ENCODE measurements at places on chromosomes 4 and X.

DNA sequence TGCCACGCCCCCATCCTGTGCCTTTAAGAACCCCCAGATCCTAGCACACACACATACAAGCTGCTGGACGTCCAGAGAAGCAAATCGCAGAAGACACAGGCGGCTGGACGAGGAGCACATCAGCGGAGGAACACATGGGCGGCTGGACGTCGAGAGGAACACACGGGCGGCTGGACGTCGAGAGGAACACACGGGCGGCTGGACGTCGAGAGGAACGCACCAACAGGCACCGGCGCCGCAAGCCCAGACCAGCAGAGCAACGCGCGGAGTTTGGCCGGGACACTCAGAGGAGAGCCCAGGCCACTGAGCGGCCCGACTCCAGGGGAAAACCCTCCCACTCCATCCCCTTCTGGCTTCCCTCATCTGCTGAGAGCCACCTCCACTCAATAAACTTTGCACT, 17.2 kb downstream of the ZCCHC13 start:
- H3K4me3 ChIP-seq: no peak overlapping the region
- H3K36me3 ChIP-seq: no peaks in the 10 kb centered on the region
- H3K4me1 ChIP-seq: no peaks in the 10 kb centered on the region
- H3K27ac ChIP-seq: no peak overlapping the region
- H3K27me3 ChIP-seq: no peaks in the 10 kb centered on the region
- no peak for DNase-seq

DNA sequence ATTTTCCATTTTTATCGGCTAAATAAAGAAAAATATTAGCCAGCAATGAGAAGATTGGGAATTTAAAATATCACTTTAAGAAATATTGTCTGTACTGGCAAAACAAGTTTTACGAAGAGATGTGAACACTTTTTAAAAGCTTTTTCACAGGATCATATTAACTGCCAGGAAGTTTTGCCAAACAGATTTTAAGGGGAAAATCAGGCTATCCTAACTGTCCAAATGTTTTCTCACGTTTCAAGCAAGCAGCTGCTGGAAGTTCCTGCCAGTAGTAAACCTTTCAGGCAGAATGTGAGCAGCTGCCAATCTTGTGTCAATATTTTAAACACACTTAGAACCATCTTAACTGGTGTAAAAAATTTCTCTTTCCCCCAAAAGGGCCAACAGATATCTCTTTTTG, 101.1 kb downstream of the ADGRL3 start:
- DNase-seq: no peak
- H3K27ac ChIP-seq: no peak overlapping the region
- no peaks in the 10 kb centered on the region for H3K4me1 ChIP-seq
- H3K4me3 ChIP-seq: no peak overlapping the region
- H3K27me3 ChIP-seq: no peaks in the 10 kb centered on the region

- H3K36me3 ChIP-seq: no peaks in the 10 kb centered on the region
- H3K27ac ChIP-seq: no peak overlapping the region
- no peak overlapping the region for H3K4me3 ChIP-seq
- H3K27me3 ChIP-seq: no peaks in the 10 kb centered on the region
- no peak for DNase-seq
Measured at GRCh38 chr4:135256111-135256510, 1054.5 kb upstream of the PABPC4L start.

- no peaks in the 10 kb centered on the region for H3K36me3 ChIP-seq
- no peaks in the 10 kb centered on the region for H3K27me3 ChIP-seq
- H3K4me3 ChIP-seq: no peak overlapping the region
- DNase-seq: no peak
Measured at GRCh38 chrX:13387666-13388494, 68.0 kb upstream of the ATXN3L start.

DNA sequence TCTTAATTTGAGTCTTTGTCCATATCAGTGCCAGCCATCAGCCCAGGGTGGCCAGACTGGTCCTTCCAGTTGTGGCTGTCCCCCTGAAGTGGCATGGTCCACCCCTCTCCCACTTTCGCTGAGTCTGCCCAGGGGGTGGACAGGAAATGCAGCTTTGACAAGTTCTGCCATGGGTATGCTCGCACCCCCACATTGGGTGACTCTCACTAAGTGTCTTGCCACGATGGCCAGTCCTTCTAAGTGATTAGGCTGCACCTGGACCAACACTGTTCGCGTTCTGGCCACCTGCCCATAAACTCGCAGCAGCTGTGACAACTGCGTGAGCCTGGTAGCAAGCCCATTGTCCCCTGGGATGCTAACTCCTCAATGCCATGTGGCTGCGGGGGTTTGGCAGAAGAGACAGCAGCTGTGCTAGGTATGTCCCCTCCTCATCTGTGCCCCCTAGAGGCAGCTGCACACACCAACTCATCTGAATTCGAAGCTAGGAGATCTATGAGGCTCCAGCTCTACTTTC, 10.0 kb upstream of the LNX1 start:
- no peak for DNase-seq
- no peaks in the 10 kb centered on the region for H3K27me3 ChIP-seq
- H3K4me1 ChIP-seq: no peaks in the 10 kb centered on the region
- no peak overlapping the region for H3K4me3 ChIP-seq
- H3K27ac ChIP-seq: no peak overlapping the region

GRCh38 chr4:25795566-25796454, 67.0 kb downstream of the SEL1L3 start:
- no peaks in the 10 kb centered on the region for H3K27me3 ChIP-seq
- no peaks in the 10 kb centered on the region for H3K4me1 ChIP-seq
- peaks cover 30% of the 10 kb centered on the region for H3K36me3 ChIP-seq
- no peak for DNase-seq

DNA sequence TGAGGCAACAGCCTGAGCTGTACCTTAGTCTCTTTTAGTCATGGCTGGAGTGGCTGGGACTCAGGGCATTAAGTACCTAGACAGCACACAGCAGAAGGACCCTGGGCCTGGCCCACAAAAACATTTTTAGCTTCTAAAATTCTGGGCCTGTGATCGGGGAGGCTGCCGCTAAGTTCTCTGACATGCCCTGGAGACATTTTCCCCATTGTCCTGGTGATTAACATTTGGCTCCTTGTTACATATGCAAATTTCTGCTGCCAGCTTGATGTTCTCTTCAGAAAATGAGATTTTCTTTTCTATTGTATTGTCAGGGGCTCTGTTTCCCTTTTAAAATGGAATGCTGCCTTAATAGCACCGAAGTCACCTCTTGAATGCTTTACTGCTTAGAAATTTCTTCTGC, 952.4 kb downstream of the TRAM1L1 start:
- no peak overlapping the region for H3K4me3 ChIP-seq
- no peak overlapping the region for H3K27ac ChIP-seq
- no peaks in the 10 kb centered on the region for H3K36me3 ChIP-seq
- DNase-seq: no peak
- H3K4me1 ChIP-seq: no peaks in the 10 kb centered on the region

DNA sequence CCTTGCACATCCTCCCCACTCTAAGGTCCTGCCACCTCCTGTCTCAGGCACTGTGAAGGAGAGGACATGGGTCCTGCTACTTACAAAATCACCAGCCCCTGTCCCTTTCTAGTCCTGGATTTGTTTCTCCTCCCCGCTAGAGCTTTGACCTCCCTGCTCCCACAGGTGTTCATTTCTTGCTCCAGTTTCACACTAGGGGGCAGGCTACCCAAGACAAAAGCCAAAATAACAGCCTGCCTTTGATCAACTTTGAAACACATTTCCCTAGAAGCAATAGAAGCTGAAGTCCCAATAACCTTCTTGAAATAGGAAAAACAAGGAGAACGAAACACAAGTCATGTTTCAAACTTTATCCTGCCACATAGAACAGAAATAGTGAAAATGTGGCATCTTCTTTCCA, 164.4 kb downstream of the QDPR start:
- DNase-seq: no peak
- no peak overlapping the region for H3K27ac ChIP-seq
- no peaks in the 10 kb centered on the region for H3K36me3 ChIP-seq
- no peak overlapping the region for H3K4me3 ChIP-seq

- H3K4me1 ChIP-seq: no peaks in the 10 kb centered on the region
- no peaks in the 10 kb centered on the region for H3K27me3 ChIP-seq
- H3K27ac ChIP-seq: no peak overlapping the region
- no peaks in the 10 kb centered on the region for H3K36me3 ChIP-seq
Measured at GRCh38 chrX:115448146-115448545, 112.8 kb upstream of the PLS3 start.

DNA sequence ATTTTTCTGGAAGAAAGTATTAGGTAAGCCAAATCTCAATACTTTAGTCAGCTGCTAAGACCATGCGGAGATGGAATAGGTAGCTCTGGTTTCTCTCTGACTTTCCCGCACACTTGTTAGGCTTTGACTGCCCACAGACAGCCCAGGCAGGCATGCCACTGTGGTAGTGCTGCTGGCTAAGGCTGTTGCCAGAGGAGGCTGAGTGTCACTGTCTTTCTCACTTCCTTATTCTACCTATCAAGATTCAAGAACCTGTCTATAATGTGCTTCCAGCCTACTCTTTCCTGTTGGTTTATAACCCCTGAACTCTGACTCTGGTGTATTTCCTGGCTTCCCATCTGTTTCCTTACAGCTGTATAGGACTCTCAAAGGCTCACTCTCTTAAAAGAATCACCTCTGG, 81.8 kb upstream of the TRPC5 start:
- H3K36me3 ChIP-seq: no peaks in the 10 kb centered on the region
- H3K27me3 ChIP-seq: no peaks in the 10 kb centered on the region
- no peak overlapping the region for H3K27ac ChIP-seq
- H3K4me1 ChIP-seq: no peaks in the 10 kb centered on the region
- DNase-seq: no peak
- H3K4me3 ChIP-seq: no peak overlapping the region

- peaks cover 53% of the 10 kb centered on the region for H3K27me3 ChIP-seq
- H3K4me1 ChIP-seq: peaks cover 13% of the 10 kb centered on the region
- no peaks in the 10 kb centered on the region for H3K36me3 ChIP-seq
- no peak overlapping the region for H3K27ac ChIP-seq
- no peak for DNase-seq
Measured at GRCh38 chr4:4853371-4853823, 6.1 kb upstream of the MSX1 start.

DNA sequence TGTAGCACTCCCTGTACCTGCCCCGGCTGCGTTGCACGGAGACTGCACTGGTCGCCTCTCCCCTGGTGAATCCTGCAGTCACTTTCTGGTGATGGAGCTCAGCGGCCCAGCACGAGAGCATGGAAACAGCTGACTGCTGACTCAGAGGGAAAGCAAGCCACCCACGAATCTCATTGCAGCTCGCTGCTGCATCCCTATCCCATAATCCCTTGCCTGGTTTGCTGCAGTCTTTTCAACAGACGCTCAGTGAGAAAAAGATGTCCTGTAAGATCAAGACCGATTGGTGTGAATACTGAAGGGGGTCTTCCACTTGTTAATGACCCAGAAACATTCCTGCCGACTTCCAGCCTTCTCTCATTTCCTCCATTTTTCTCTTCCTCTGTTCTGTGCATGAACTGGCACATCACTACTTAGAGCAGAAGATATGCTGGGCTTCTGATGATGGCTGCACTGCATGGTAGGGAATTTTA, 52.9 kb downstream of the TRIM2 start:
- no peak overlapping the region for H3K27ac ChIP-seq
- H3K4me3 ChIP-seq: no peak overlapping the region

- no peak overlapping the region for H3K27ac ChIP-seq
- DNase-seq: no peak
- no peaks in the 10 kb centered on the region for H3K4me1 ChIP-seq
- H3K36me3 ChIP-seq: no peaks in the 10 kb centered on the region
Measured at GRCh38 chr4:74016068-74016467, 17.6 kb upstream of the CXCL5 start.

- no peak for DNase-seq
- no peak overlapping the region for H3K4me3 ChIP-seq
- peaks cover 10% of the 10 kb centered on the region for H3K36me3 ChIP-seq
- no peak overlapping the region for H3K27ac ChIP-seq
Measured at GRCh38 chr4:36214735-36215485, 29.4 kb downstream of the ARAP2 start.

DNA sequence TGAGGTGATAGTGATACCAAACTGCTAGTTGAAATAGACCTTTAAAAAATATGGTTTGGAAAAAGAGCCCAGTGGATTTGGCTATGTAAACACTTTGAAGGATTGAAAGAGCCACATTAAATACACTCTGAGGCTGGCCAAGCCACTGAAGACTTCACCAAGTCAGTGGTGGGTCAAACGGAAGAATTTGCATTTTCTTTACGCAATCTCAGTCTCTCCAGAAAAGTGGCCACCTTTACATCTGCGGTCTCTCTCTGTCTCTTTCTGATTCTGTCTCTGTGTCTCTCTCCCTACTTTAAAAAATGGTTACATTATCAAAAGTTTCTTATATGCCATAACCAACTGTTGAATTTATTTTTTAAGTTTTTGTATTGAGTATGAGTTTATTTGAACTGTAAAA, 651.2 kb upstream of the PITX2 start:
- H3K4me1 ChIP-seq: no peaks in the 10 kb centered on the region
- DNase-seq: no peak
- H3K27me3 ChIP-seq: no peaks in the 10 kb centered on the region
- no peak overlapping the region for H3K27ac ChIP-seq

GRCh38 chrX:68932611-68933010, 103.8 kb downstream of the EFNB1 start:
- DNase-seq: no peak
- no peaks in the 10 kb centered on the region for H3K27me3 ChIP-seq
- H3K4me1 ChIP-seq: no peaks in the 10 kb centered on the region

- H3K27me3 ChIP-seq: no peaks in the 10 kb centered on the region
- no peak overlapping the region for H3K4me3 ChIP-seq
- no peak overlapping the region for H3K27ac ChIP-seq
- H3K36me3 ChIP-seq: no peaks in the 10 kb centered on the region
- DNase-seq: no peak
Measured at GRCh38 chrX:103529550-103529949, 10.3 kb upstream of the RAB40A start.

- DNase-seq: no peak
- no peak overlapping the region for H3K27ac ChIP-seq
- H3K36me3 ChIP-seq: no peaks in the 10 kb centered on the region
- no peaks in the 10 kb centered on the region for H3K4me1 ChIP-seq
- H3K27me3 ChIP-seq: no peaks in the 10 kb centered on the region
Measured at GRCh38 chrX:72029483-72030411, 102.0 kb downstream of the RTL5 start.

- H3K27me3 ChIP-seq: no peaks in the 10 kb centered on the region
- no peaks in the 10 kb centered on the region for H3K36me3 ChIP-seq
- no peak overlapping the region for H3K27ac ChIP-seq
- DNase-seq: no peak
- no peaks in the 10 kb centered on the region for H3K4me1 ChIP-seq
Measured at GRCh38 chr4:26294904-26295303, 25.9 kb upstream of the RBPJ start.

DNA sequence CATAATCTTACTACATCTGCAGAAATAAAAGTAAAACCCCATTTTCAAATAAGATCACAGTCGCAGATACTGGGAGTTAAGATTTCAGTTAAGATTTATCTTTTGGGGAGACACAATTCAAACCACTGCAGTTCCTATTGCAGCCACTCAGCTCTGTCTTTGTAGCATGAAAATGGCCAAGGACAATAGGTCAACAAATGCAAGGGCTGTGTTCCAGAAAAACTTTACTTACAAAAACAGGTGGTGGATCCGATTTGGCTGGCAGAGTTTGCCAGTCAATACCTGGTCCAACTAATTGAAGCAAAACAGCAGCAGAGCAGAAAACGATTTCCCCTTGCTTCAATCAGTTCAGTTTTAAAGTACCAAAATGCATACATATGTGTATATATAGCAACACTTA, 77.4 kb downstream of the TENM3 start:
- no peaks in the 10 kb centered on the region for H3K4me1 ChIP-seq
- no peaks in the 10 kb centered on the region for H3K36me3 ChIP-seq
- H3K4me3 ChIP-seq: no peak overlapping the region
- DNase-seq: no peak
- H3K27me3 ChIP-seq: no peaks in the 10 kb centered on the region

- no peak overlapping the region for H3K27ac ChIP-seq
- H3K27me3 ChIP-seq: peaks cover 4% of the 10 kb centered on the region
- no peak for DNase-seq
- no peaks in the 10 kb centered on the region for H3K36me3 ChIP-seq
Measured at GRCh38 chr4:140257461-140258305, 103.7 kb upstream of the MAML3 start.
